ENCODE measurements at places on chromosomes 7 and 10.

- DNase-seq, result no peak
Measured at GRCh38 chr10:133379152-133379800, at the start of gene PAOX. PAOX (plus strand) TSS chr10:133379262; CDS start chr10:133379317, 55 bp downstream.

DNA sequence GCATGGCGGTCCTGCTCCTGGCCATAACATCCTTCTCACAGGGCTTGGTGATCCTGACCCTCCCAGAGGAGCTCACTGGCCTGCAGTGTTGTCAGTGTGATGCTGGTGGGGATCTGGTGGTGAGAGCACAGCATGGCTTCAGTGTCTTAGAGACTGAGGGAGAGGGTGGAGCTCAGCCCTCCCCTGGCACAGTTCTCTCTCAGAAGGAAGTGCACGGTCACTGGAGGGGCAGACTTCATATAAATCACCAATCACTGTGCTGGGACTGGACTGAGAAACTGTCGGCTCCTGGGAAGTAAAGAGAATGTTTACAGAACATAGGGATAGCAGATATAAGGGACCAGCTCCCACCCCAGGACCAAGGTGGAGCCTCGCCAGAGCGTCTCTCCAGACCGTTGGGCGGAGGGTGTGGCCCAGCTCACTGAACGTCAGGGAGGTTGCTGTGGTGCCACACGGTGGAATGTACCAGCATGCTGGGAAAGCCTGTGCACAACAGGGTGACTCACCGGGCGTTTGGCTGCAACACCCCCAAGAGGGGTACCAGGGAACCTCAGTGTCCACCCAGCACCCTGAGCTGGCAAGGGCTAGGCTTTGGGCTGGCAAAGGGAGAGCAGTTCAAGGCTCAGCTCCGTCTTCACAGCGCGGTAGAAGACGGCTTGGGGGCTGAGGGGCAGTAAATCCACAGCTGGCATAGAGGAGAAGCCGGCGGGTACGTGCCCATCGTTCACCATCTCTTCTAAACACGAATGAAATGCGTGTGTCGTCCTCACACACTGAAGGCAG lies 8.8 kb upstream of the GET4 start:
- DNase-seq, result no peak

DNA sequence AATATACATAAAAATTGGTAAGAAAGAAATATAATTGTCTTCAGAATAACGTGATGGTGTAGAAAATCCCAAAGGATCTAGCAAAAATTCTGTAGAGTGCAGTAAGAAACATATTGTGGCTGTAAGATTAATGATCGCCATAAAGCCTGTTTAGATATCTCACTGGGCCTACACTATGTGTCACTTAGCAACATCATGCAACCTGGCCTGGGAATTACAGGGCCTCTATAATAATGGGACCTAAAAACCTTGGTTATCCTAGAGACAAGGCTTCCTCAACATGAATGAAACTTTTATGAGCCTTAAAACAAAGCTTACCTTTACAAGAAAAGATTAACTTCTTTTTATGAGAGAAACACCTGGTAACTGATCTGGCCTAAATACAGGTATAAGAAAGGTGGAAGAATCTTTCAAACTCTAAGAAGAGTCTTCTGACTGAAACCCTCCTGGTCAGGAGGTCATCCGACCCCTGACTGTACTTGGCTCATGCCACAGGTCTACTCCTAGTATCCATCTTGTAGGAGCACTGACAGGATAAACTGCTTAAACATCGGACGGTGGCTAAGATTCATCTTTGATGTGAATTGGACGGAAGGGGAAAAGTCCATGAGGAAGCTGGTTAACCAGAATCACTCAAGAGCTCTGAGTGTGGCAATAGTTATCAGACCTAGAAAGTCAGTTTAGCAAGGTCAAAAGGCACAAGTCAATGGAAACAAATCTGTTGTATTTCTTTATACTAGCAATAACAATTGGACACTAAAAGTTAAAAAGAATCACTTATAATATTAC lies 1155.1 kb upstream of the SORCS1 start:
- DNase-seq, result no peak

DNA sequence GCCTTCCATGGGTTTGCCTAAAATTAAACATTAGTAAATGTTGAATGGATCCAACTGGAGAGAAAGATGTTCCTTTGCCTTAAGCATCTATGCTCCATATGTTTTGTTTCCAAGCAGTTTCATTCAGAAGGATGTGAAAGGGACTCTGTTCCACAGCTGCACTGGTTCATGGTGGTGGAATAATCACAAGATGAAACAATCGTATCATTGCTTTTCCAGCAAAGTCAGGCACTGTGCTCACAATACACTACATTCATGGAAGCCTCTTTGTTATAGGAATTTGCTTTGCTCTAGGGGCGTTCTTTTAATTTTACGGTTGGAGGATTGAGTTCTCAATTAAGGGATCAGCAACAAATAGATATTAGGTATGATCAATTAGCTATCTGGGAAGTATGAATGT lies 33.8 kb downstream of the RAMP3 start:
- no peak for DNase-seq

DNA sequence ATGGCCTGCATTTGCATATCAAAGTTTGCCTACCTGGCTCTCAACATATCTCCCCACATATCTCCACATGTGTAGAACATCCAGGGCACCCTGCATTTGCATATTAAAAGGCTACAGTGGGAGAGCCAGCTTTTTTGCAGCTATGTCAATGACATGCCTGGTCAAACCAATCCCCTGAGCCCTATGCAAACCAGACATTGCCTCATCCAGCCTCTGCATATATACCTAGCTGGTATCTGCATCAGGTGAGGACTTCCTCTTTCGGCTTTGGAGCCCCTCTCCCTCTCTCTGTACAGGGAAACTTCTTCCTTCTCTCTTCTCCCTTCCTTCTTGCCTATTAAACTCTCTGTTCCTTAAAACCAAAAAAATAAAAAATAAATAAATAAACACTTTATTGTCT lies 142.7 kb upstream of the STEAP4 start:
- DNase-seq, result no peak

DNA sequence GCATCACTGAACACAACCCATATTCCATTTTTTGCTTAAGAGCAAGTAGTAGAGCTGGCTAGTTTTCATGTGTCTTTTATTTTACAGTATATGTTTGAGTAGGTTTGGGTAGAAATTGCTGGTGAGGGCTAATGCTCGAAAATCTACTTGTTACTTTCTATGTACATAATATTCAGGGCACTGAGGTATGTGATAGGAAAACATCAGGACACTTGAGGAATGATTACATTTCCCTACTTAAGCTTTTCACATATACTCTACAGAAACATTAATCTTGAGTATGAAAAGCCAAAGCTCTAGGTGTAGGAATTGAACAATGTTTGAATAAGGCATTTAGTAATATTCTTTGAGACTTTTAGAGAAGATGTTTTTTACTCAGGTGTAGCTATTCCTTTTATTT lies 73.6 kb downstream of the POU6F2 start:
- DNase-seq, result no peak

GRCh38 chr10:116121640-116122525 lies 151.1 kb downstream of the GFRA1 start:
- DNase-seq, result no peak

- DNase-seq, result no peak
Measured at GRCh38 chr7:100449190-100449795, 13.0 kb upstream of the PPP1R35 start.

- DNase-seq, result no peak
Measured at GRCh38 chr10:127737563-127738511, 852 bp downstream of the FOXI2 start.

GRCh38 chr10:122435212-122435827 lies 19.1 kb upstream of the ARMS2 start:
- no peak for DNase-seq

DNA sequence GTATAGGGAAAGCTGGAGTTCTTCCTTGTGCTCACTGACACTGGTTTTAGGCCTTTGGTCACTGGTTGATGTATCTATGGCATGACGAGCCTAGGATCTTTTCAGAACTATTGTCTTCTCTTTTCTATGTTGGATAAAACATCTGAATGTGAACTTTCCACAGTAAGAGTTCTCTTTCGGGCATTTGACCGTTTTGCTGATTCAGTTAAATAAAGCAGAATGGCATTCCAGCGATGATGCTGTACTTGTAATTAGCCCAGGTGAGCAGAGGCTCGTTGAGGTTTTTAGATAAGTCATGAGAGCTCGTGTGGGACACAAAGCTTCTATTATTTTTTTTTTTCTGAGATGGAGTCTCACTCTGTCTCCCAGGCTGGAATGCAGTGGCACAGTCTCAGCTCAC lies 160.2 kb upstream of the DPP6 start:
- DNase-seq, result no peak

- DNase-seq, result no peak
Measured at GRCh38 chr10:63977329-63977923, 456.2 kb downstream of the REEP3 start.

DNA sequence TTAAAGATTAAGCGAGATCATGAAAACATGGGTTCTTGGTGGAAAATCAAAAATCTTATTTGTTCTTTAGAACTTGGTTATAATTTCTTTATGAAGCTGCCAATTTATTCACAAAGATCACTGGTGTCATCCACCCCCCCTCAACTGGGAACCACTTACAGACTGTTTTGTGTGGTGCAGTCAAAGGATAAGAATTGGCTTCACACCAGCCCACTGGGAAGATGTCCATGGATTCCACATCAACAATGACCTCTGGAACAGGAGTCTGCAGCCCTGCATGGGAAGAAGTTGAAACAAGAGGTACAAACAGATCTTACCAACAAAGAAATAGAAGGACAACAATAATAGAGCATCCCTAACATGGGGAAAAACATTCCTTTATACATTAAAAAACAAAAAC lies 205.2 kb downstream of the SFMBT2 start:
- no peak for DNase-seq

- DNase-seq, result no peak
Measured at GRCh38 chr10:124626759-124627380, 117.3 kb downstream of the FAM53B start.

DNA sequence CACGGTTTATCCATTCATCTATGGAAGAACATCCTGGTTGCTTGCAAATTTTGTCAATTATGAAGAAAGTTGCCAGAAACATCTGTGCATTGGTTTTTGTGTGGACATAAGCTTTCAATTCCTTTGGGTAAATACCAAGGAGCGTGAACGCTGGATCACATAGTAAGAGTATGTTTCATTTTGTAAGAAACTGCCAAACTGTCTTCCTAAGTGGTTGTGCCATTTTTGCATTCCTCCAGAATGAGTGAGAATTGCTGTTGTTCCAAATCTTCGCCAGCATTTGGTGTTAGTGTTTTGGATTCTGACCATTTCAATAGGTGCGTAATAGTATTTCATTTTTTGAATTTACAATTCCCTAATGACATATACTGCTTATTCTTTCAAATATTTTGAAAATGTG lies 155.3 kb upstream of the FRMD4A start:
- DNase-seq, result no peak

GRCh38 chr10:32059472-32059871 lies 3.2 kb upstream of the KIF5B start:
- DNase-seq, result no peak

DNA sequence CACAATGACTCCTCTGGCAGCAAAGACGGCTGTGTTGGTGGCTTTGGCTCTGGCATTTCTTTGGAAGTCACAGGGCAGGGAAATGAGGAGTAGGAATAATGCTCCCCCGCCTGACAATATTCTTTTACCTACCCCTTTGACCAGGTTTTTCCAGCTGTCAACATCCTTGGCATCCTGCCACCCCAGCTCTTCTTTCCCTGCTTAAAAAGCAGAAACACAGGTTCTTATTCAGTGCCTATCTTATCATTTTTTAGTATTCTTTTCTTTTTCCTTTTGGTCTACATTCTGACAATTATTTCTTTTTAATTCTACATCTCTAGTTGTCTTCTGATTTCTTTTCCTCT lies 97.7 kb downstream of the CREB5 start:
- DNase-seq, result no peak

- DNase-seq, result no peak
Measured at GRCh38 chr7:112150823-112151641, 55.2 kb downstream of the DOCK4 start.

- no peak for DNase-seq
Measured at GRCh38 chr7:56092789-56093531, at the start of gene PHKG1. PHKG1 (minus strand) TSS chr7:56092952; CDS start chr7:56088941, 4,011 bp downstream.

GRCh38 chr10:111129363-111129762 lies 52.5 kb downstream of the ADRA2A start:
- no peak for DNase-seq

All from mesothelial cell of epicardium (in vitro differentiated cells).